ENCODE measurements at places on chromosomes 3 and 15.

- DNase-seq = no peak
These were observed 88.8 kb upstream of the ADAMTSL3 start for GRCh38 chr15:83565138-83565537.

GRCh38 chr3:53193466-53194209, 32.6 kb downstream of the PRKCD start:
- DNase-seq = peak; percentile 30

DNA sequence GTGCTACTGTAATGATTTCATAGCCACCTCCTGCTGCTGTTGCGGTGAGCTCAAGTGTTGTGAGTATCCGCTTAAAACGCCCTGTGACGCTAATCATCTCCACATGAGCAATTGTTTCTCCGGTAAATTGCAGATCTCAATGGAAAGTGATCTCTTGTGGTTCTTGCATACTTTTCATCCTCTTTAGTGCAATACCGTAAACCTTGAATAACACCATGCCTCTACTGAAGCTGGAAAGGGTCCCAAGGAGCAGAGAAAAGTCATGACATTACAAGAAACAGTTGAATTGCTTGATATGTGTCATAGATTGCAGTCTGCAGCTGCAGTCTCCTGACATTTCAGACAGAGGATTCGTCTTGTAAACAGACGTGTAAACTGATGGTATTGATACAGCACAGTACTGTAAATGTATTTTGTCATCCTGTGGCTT, 6.0 kb upstream of the CEMIP start:
- peak; percentile 98 for DNase-seq

DNA sequence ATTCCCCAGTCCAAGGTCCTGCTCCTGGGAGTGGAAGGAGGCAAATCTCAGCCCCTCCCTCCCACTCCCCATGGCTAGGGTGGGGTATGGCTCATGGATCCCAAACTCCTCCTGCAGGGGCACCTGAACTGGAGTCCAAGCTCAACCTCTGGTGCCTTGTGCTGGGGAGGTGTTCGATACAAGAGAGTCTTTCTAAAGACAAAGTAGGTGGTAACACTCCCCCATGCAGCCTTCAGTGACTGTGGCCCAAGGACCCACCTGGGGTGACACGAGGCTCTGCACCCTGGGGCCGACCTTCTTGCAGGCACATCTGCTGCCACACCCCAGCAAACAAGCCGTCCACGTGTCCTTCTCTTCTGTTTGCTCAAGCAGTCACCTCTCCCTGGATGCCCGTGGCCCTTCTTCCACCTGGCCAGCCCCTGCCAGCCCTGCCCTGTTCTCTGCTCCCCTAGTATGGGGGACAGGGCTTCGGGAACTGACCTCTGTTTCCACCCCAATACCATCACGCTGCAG, 36.7 kb upstream of the SLC6A11 start:
- no peak for DNase-seq

DNA sequence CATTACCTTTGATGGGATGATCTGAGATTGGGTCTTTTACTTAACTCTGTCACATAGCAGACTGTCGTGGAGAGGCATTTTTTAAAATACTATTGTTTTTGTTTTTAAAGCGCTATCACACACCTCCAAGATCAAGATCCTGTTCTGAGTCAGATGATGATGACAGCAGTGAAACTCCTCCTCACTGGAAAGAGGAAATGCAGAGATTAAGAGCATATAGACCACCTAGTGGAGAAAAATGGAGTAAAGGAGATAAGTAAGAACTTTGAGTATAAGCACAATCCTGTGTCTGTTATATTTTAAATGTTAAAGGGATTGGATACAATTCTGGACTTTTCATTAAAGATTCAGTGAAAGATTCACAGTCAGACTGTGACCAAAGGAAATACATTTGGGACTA, 18.4 kb upstream of the ZBTB47 start:
- peak; percentile 79 for DNase-seq

GRCh38 chr15:44081026-44082013, 113.8 kb downstream of the FRMD5 start:
- peak; percentile 86 for DNase-seq

GRCh38 chr3:158846803-158847451, 45.1 kb downstream of the MFSD1 start:
- no peak for DNase-seq

DNA sequence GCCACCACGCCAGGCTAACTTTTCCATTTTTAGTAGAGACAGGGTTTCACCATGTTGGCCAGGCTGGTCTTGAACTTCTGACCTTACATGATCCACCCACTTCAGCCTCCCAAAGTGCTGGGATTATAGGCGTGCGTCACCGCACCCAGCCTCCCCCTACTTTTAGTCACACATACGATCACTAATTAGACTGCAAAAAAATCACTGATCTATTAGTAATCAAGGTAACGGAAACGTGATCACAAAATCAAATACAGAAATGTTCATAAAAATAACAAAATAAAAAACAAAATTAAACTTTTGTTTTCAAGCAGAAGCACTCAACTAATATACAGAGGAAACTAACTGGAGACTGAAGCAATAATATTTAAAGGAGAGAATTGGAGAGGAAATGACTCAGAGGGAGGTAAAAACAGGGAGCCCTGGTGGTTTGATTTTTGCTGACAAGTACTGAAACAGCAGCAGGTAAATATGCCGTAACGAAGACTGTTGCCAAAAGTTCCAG, 4.6 kb downstream of the WDR53 start:
- peak; percentile 66 for DNase-seq

Measured in choroid plexus epithelial cell (primary cell).